ENCODE measurements at places on chromosomes 2 and 18.
A peak's percentile ranks its signal among the peaks of the same experiment; 100 is the strongest.

- DNase-seq, result no peak
Measured at GRCh38 chr2:230849633-230850357, 14.9 kb upstream of the ITM2C start.

DNA sequence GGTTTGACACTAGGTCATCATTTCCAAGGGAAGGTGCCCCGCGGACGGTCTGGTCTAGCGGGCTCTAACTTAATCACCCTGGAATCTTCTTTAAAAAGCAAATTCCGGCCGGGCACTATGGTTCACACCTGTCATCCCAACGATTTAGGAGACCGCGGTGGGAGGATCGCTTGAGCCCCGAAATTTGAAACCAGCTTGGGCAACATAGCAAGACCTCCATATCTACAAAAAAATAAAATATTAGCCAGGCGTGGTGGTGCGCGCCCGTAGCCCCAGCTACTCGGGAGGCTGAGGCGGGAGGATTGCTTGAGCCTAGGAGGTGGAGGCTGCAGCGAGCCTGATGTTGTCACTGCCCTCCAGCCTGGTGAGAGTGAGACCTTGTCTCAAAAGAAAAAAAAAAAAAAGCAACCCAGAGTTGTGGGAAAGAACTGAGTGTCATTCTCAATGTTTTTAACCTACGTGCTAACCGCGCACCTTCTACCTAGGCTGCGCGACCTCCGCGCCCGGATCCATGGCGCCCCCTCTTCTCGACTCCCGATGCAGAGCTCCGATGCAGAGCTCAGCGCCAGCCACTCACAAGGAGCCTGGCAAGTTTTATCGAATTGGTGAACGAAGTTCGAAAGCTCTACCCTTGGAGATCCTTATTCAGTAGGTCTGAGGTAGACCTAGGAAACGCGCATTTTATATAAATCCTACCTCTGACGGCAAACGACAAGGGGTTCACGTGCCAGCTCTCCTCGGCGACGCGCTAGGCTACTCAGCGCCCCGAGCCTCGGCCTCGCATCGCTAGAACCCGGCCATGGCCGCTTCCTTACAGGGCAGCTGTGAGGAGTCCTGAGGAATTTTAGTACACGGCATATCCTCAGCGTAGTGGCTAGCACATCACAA, 888 bp upstream of the TWSG1 start:
- no peak for DNase-seq

GRCh38 chr2:88024509-88024908, 8.2 kb upstream of the RNU2-63P start:
- DNase-seq, result no peak

GRCh38 chr2:239190921-239191885, 209.6 kb downstream of the HDAC4 start:
- no peak for DNase-seq

GRCh38 chr18:23114171-23114881, 21.0 kb upstream of the CABLES1 start:
- peak; percentile 45 for DNase-seq

DNA sequence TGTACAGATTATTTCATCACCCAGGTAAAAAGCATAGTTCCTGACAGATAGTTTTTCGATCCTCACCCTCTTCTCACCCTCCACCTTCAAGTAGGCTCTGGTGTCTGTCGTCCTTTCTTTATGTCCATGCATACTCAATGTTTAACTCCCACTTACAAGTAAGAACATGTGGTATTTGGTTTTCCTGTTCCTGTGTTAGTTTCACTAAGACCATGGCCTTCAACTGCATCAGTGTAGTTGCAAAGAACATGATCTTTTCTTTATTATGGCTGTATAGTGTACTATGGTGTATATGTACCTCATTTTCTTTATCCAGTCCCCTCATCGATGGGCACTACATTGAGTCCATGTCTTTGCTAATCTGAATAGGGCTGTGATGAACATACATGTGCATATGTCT, 184.2 kb downstream of the KCNJ3 start:
- DNase-seq, result no peak

- DNase-seq, result no peak
Measured at GRCh38 chr2:57726294-57726693, 320.3 kb upstream of the VRK2 start.

DNA sequence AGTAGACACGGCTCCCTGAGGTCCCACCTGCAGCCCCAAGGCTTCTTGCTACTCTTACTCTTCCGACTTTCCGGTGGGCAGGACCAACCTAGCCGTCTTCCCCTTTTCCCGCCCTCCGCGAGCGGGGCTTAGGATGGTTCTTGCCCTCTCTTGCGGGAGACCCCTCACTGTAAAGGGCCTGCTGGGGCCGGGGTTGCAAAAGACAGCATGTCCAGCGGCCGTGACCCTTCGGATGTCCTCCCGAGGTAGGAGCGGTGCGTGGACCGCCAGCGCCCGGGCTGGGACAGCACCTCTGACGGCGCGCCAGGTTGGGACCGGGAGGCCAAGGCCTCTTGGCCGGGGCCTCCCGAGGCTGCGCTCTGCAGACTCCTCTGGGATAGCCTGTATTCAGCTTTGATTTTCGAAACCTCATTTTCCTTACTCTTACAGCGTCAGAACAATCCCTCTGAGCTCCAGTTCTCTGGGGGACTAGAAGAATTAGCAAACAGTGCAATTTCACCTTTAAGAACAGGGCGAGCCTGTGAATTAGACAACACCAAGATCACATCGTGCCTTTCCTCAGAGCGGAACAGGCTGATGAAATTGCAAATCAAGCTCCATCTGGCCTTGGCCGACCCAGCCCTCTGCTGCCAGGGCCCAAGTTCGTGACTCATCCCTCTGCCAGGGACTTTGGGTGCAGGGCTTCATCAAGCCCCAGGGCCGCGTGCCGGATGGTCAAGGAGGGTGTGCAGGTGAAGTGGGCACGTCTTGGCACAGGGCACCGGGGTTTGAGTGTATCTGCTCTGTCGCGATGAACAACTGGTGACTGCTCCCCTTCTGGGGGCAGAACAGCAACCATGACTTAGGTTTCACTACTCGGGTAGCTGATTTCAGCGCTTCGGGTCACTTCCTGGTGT, 777 bp downstream of the MOCOS start:
- DNase-seq, result peak; percentile 38

DNA sequence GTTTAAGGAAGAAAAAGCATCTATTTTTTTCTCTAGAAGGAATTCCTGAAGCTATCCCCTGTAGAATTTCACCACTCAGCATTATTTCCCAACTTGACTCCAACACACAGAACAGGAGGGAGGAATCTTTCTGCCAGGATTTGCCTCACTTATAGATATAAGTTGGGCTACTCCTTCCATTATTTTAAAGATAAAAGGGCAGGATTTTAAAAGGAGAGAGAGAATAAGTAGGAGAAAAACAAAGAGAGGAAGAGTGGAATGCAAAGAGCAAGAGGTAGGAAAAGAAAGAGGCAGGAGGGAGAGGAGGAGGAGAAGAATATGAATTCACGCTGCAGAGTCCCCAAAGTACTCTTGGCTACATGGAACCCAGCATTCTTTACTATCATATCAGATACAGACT, 182.5 kb downstream of the TCF4 start:
- DNase-seq, result peak; percentile 64

DNA sequence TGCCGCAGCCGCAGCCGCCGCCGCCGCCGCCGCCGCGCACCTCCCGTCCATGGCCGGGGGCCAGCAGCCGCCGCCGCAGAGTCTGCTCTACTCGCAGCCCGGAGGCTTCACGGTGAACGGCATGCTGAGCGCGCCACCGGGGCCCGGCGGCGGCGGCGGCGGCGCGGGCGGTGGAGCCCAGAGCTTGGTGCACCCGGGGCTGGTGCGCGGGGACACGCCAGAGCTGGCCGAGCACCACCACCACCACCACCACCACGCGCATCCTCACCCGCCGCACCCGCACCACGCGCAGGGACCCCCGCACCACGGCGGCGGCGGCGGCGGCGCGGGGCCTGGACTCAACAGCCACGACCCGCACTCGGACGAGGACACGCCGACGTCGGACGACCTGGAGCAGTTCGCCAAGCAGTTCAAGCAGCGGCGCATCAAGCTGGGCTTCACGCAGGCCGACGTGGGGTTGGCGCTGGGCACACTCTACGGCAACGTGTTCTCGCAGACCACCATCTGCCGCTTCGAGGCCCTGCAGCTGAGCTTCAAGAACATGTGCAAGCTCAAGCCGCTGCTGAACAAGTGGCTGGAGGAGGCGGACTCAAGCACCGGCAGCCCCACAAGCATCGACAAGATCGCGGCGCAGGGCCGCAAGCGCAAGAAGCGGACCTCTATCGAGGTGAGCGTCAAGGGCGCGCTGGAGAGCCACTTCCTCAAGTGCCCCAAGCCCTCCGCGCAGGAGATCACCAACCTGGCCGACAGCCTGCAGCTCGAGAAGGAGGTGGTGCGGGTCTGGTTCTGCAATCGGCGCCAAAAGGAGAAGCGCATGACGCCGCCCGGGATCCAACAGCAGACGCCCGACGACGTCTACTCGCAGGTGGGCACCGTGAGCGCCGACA, 2.4 kb downstream of the POU3F3 start:
- DNase-seq, result no peak

- DNase-seq, result no peak
Measured at GRCh38 chr2:121836611-121837010, 81.2 kb downstream of the TSN start.

DNA sequence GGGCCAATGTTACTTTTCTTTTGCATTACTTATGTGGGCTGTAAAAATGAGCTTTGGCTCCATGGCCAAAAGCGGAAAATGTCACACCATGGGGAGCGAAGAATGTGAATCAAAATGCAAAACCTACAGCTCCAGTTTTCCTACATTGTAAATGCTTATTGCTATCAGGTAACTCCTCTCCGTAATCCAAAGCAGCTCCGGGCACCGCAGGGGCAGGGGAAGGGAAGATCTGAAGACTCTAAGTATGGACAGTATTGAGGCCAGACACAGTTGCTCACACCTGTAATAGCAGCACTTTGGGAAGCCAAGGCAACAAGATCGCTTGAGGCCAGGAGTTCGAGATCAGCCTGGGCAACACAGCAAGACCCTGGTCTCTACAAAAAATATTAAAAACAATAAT, 7.1 kb upstream of the AGFG1 start:
- no peak for DNase-seq

DNA sequence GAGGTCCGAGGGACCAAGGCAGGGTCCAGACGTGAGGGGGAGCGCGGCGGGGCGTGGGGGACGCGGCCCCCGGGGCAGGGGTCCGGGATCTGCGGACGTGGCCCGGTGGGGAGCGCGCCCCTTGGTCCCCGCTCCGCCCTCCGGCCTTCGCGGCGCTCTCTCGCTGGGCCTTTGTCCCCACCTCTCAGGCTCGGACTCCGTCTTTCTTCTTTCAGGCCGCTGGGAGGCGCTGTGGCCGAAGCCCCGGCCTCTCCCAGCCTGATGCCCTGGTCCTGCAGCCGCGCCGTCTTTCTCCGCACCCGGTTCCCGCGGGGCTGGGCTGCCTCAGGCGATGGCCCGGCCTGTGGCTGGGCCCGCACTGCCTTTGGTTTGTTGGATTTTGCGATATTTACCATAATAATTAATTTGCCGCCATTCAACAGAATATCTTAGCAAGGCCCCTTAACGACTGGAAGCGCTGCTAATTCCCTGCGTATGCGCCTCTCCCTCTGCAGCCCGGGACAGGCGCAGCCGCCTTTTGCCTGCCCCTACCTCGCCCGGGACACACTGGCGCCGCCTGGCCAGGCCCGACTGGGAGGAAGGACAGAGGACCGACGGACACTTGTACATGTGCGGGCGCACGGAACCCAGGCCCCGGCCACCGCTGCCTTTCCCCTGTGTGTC, 10.8 kb downstream of the SIX3 start:
- DNase-seq, result peak; percentile 58

- no peak for DNase-seq
Measured at GRCh38 chr2:100043891-100044255, 98.5 kb downstream of the AFF3 start.

DNA sequence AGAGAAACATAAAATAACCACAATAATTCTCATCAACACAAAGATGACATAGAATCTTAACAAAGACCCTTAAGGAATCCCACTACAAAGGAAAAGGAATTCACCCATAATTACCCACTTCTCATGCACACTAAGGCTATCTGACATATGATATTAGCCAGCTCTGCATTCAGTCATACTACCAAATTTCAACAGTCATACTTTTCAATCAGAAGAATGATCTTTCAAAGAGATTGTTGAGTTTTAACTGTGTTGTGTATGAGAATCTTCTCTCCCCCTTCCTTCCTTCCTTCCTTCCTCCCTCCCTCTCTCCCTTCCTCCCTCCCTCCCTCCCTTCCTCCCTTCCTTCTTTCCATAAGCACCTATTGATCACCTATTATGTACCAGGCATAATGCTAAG, 17.0 kb downstream of the FZD7 start:
- no peak for DNase-seq

- no peak for DNase-seq
Measured at GRCh38 chr18:11700876-11701275, 11.8 kb downstream of the GNAL start.

DNA sequence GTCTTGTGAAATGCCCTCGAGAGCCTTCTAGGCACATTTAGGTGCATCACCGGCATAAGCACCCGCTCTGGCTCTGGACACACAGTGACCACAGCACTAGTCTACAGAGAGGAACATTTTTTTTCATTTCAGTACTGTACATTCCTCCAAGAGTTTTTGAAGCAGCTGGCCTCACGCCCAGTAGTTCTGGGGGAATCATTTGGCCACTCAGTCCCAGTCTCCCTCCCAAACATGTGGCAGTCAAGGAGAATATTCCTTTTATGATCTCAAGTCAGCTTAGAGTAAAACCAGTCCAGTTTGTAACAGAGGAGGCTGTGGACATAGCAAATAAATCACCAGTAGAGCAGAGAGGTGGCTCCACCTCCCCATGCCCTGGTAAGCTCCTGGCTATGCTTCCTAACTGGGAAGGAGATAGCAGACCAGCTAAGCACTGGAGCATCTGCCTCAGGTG, 48.1 kb downstream of the KCNE4 start:
- peak; percentile 73 for DNase-seq

GRCh38 chr2:149904352-149905175, 317.0 kb upstream of the MMADHC start:
- no peak for DNase-seq

DNA sequence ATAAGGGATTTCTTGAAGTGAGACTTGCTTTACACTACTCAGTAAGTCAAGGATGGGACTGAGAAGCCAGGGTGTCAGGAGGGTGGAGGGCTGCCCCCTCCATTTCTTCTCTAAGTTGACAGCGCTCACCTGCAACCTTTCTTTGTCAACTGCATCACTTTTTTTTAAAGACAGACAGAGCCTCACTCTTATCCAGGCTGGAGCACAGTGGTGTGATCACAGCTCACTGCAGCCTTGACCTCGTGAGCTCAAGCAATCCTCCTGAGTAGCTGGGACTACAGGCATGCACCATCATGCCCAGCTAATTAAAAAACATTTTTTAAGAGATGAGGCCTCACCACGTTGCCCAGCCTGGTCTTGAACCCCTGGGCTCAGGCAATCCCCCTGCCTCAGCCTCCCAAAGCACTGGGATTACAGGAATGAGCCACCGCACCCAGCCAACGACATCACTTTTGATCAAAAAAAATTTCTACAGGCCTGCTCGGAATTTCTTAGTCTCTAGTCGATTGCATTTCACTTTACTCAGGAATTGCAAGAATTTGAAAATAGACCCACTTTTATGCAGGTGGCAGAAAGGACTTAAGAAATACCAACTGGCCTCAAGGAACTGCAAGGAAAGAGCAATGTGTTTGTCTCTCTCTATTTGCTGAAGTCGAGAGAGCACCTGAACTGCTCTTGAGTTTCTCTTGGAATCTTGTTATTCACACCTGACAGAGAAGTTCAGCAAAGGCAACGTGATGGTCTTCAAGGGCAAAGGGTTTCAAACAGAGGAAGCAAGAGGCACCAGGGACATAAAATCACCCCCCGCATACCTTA, 101.4 kb downstream of the MYOM1 start:
- DNase-seq, result no peak
